ENCODE measurements at places on chromosomes 3 and 15.

DNA sequence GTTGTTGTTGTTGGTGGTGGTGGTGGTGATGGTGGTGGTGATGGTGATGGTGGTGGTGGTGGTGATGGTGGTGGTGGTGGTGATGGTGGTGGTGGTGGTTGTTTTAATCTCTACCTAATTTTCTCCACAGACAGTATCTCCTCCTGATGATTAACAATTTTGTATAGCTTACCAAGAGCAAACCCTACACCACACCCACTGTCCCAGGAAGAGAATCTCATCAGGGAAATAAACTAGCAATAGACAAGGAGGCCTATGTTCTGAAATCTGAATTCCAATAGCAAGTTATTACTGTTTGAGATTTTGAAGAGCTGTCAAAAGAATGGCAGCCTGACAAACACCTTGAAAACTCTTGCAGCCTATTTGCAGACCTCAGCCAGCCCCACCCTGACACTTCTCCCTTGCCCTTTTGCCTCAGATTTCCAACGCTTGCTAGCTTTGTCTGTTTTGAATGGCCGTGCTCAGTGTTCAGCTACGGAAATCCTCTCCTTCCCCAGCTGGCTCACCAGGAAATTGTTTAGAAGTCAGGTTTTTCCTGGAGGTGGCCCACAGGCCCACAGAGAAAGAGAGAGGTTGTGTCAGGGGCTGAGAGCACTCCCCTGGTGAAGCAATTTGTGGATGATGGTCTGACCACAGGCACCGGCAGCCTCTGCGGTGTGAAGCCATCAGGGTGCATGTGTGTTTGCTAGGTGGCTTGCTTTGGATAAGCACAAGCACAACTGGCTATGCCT lies 101.6 kb downstream of the MAGI1 start:
- DNase-seq, result no peak

DNA sequence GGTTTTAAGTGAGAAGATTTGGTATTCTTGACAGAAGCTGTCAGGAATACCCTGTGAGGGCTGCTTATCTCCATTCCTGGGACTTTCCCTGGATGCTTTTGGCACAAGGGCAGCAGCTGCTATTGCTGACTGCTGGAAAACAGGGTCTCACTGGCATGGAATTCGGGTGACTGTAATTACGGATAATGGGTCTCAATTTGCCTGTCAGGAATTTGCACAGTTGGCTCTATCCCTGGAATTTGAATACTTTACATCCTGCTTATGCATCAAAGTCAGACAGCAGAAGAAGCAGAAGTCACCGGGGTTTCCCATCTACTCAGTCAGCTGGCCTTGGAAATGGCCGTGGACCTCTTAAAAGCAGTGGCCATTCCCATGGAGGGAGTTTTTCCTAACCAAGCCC lies 25.9 kb upstream of the AKAP13 start:
- no peak for DNase-seq

DNA sequence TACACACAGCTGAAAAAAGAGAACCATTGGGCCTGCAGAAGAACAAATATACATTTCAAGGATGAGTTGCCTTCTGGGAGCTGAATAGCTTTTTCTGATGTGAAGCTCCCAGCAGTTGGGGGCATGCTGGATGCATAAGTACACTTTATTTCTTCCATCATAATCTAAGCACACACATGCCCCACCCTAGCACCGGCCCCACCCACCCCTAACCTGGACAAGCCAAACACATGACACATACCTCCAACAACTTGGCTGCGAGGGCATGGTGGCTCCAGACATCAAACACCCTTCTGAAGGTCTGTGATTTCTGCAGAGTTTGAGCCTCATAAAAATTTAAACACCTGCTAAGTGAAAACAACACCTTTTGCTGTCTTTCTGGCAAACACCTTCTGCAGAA lies 307.2 kb upstream of the TRIM42 start:
- DNase-seq, result no peak

DNA sequence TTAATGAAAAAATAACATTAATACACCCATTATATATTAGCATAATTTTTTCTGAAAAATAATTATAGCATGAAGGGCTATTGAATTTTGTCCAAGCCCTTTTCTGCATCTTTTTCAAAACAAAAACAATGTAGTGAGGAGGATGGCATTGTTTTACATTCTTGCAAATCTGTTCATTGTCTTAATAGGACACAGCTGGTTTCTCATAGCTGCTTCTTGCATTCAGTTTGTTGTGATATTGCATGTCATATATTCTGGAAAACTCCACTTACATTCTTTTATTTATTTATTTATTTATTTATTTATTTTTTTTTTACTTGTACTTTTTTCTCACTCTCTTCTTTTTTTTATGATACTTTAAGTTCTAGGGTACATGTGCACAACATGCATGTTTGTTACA lies 107.4 kb downstream of the NR1D2 start:
- DNase-seq, result no peak

DNA sequence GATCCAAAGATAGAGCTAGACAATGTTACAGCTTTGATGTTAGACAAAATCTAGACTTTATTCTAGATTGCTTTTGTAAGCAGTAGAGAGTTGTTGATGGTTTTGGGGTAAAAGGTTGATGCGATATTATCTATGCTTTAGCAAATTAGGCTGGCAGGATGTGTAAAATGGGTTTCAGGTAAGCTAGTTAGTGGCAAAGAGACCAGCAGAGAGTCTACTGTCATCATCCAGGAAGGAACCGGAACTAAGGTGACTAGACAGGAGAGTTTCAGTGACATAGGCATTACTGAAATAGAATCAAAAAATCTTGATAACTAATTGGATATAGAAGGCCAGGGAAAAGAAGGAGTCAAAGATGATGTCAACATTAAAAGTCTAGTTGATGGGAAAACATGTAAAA lies 11.1 kb downstream of the OR5K2 start:
- DNase-seq, result no peak

- no peak for DNase-seq
Observed at GRCh38 chr3:78900426-78900825, 867.4 kb downstream of the ROBO1 start.

DNA sequence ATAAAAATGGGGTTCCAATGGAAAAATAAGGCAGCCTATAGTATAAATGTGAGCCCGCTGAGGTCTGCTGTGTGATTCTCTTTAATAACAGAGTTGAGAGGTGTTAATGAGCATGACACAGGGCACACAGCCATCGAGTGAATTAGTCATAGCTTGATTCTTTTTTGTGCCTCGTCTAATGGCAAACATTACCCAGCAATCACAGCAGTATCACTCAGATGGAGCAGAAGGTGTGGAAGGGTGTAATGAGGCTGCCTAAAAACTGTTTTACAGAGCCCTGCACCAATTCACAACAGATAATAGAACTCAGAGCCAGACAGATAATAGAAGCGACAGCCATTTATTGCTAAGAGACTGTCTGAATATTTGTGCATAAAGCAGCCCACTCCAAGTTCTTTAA lies 178.6 kb upstream of the TPRG1 start:
- no peak for DNase-seq

DNA sequence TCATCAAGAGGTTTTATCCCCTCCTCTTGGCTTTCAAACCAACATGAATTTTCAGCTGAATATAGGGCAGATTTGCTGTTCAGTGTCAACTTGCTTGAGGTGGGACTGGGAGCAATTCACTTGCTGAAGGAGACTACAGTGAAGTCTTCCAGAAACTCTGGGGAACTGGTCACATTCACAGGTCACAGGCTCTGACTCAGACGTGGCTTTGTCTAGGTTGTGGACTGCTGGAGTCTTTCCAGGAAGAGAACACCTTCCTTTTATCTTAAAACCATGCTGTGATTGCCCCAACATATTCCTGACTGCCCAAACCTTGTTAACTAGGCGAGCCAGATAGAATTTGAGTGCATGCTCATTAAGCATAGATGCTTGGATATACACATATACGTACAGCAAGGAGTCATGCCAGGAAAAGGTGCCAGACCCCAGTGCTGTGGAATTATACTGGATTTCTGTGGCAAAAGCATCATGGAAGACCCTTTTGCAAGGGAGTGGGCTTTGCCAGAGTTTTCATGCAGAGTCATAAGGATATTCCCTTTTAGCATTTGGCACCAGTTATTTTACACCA lies 399.1 kb upstream of the TBL1XR1 start:
- DNase-seq, result no peak

GRCh38 chr3:88879905-88880304 lies 227.5 kb upstream of the EPHA3 start:
- DNase-seq, result no peak

DNA sequence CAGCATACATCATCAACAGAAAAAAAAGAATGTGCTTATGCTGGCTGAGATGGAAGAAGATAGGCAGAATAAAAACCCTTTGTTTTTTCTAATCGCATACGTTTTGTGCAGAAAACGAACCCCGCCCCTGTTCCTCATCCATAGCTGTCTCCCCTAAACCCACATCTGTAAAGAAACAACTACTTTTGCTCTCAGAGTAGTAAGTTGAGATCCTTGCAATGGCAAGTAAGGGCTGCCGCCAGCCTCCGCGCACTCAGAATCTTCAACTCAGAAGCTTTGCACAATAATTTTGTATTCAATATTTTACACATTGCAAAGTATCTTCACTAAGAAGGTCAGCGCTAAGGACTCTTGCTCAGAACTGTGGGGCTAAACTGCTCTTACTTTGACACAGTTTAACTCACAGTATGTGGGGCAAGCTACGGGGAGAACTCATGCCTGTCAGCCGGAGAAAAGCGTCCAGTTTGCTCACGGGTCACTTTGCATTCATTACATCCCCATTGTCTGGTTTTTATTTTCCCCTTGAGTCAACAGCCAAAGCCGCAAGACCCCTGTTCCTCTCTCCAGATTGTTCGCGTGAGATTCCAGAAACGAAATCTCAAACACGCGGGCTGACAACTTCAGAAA lies 1.0 kb downstream of the LYSMD4 start:
- no peak for DNase-seq

DNA sequence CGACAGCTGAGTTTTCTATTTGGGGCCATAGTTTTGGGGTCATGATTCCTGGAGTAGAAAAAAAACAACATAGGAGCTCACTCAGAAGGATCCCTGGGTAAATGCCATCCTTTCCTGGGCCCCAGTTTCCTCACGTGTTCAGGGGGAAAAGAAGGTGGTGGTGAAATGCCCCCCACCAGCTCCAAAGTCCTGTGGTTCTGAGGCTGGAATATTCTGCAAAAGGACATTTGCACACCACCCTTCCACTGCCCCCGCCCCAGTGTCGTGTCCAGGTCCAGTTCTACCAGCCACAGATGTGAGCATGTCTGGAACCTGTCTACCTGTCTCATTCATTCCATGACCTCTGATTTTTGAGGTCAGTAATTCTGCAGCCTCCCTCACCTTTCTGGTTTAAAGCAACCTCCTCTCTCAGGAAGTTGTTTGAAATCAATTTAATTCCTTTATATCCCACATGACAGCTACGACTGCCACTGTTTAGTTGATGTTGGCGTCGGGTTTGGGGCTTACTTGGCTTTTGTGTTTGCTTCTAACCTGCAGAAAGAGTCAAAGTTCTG lies 82.1 kb downstream of the SMAD3 start:
- DNase-seq, result no peak

- no peak for DNase-seq
Observed at GRCh38 chr3:150528354-150528797, 17.9 kb downstream of the SERP1 start.

DNA sequence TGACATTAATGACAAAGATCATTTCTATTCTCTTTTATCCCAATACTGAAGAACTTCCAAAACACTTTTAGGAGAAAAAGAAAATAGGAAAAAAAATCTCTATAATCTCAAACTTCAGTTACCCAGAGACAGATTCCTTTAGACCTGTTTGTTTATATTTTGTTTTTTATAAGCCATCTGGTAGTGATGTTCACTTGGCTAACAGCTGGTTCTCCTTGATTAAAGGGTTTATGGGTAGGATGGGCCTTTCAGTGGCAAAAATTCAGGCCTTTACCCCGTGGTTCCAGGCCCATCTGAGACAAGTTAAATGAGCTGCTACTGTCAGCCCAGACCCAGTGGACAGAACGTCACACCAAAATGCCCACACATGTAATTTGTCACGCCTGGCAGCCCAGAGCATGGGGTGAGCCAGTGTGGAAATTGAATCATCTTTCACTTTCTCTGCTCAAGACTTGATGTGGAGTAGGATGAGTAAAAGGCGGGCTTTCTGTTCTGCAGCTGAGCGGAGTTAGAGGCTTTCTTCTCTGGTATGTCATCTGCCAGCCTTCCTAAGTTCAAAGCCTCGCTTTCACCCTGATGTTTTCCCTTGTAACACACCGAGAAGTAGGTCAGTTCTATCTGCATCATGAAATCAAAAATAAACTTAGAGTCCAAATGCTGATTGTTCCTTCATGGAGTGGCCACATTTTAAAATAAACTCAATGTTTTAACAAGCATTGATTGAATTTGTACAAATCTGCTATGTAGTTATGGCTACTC lies 62.5 kb upstream of the SKOR1 start:
- no peak for DNase-seq

DNA sequence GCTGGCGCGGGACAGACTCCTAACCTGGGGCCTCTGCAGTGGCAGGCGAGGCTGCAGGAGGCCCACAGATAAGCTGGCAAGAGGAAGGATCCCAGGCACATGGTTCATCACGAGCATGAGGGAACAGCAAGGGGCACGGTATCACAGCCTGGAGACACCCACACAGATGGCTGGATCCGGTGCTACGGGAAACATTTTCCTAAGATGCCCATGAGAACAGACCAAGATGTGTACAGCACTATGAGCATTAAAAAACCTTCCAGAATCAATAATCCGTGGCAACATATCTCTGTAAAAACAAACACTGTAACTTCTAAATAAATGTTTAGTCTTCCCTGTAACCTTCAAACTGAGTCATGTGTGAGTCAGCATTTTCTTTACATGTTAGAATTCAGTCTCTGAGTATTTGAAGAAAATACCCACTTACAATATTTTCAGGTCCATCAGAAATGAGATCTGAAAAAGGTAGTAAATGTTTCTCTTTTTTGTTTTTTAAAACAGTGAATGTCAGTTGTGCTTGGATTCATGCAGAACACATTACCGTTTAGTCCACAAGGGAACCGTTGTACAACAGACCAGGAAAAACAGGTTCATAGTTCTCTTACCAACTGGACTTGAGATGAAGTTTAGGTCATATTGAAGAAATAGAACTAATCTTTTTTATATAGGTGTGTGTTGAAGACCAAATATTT lies 75.9 kb downstream of the BOC start:
- DNase-seq, result no peak

- no peak for DNase-seq
Observed at GRCh38 chr3:153029350-153029749, 132.7 kb upstream of the RAP2B start.

- no peak for DNase-seq
Observed at GRCh38 chr15:68045289-68046265, 8.5 kb upstream of the PIAS1 start.

DNA sequence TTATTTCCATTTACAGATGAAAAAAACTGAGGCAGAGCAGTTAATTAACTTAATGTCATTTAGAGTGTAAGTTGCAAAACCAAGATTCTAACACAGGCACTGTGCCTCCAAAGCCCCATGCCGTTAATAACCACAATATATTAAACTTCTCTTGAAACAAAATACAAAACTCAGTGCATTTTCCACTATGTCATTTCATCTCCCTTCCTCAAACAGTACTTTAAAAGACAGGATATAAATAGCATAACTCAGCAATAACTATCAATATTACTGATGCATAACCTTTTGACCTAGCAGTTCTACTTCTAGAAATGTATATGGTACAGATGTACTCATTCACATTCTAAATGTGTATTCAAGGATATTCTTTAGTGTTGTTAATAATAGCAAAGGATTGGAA lies 5.1 kb upstream of the TASOR start:
- no peak for DNase-seq

- DNase-seq, result no peak
Observed at GRCh38 chr3:119149484-119149883, 3.5 kb downstream of the TEX55 start.

- DNase-seq, result no peak
Observed at GRCh38 chr3:31442755-31443154, 90.0 kb upstream of the STT3B start.
